H9 (cell line): ENCODE measurements at places on chromosomes 3 and 15. TPM values are rescaled to one million over a fixed set of nuclear protein-coding genes. Genes with fewer than 3 reads are reported as not detected.

Gene EOMES
- 1.7 and 2.0 TPM in 2 replicates for total RNA-seq

Gene GOLGA8T
- 0.53 TPM in 1 of 2 replicates, not detected in the other for total RNA-seq

Gene MCCC1
- total RNA-seq, result 18.3 and 21.1 TPM in 2 replicates

Gene FSIP1
- 0.64 and 0.96 TPM in 2 replicates for total RNA-seq

Gene ACY1
- total RNA-seq, result 62.6 and 63.6 TPM in 2 replicates

Gene LINGO1
- 41.6 and 42.6 TPM in 2 replicates for total RNA-seq

Gene NR1I2
- total RNA-seq, result not detected in 2 replicates

Gene CYP1A2
- not detected in 2 replicates for total RNA-seq

Gene CXCR6
- total RNA-seq, result not detected in 2 replicates

Gene SLC38A3
- 1.4 and 3.2 TPM in 2 replicates for total RNA-seq

- DNase-seq, result no peak
These were observed 64.5 kb upstream of the MLF1 start for GRCh38 chr3:158506456-158506855.

GRCh38 chr3:179473565-179473964 lies 22.3 kb upstream of the GNB4 start:
- DNase-seq, result no peak

GRCh38 chr3:152196782-152197181 lies 71.9 kb upstream of the MBNL1 start:
- DNase-seq, result no peak

DNA sequence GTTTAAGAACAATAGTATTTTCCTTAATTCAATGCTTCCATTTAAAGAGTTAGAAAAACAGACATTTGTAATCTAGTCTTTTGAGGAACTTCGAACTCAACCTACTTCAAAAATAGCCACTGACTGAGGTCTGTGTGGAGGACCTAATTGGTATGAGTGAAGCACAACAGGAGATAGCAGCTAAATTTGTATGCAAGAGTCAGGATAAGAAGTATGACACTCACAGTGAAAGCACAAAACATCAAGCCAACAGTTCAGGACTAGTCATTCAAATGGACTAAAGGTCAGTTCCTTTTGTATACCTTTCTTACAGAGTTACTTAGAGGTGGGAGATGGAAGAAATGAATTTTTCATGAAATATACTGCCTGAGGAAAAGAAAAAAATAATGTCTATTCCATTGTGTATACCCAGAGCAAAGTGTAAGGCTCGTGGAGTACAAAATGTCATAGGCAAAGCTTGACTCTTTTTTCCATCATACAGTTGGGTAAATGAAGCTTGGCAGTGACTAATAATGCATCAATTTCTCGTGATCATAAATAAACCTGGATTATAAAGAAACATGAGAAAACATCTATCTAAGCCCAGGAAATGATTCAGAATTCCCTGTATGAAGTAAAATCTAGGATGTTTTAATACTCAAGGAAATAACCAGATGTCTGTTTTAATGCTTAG lies 1005.2 kb upstream of the CADM2 start:
- DNase-seq, result no peak

DNA sequence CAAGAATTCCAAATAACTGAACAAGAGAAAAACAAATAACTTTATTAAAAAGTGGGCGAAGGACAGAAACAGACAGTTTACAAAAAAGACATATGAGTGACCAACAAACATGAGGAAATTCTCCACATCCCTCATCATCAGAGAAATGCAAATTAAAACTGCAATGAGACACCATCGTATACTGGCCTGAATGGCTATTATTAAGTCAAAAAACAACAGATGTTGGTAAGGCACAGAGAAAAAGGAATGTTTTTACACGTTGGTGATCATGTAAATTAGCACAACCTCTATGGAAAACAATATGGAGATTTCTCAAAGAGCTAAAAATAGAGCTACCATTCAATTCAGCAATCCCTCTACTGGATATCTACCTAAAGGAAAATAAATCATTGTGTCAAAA lies 1260.4 kb upstream of the ALCAM start:
- no peak for DNase-seq

- peak; percentile 96 for DNase-seq
These were observed at the start of gene ZBTB38 for GRCh38 chr3:141368062-141368924. TSS of gene ZBTB38 (plus strand) at chr3:141368504. CDS start at chr3:141442389, 73,885 bp downstream.

DNA sequence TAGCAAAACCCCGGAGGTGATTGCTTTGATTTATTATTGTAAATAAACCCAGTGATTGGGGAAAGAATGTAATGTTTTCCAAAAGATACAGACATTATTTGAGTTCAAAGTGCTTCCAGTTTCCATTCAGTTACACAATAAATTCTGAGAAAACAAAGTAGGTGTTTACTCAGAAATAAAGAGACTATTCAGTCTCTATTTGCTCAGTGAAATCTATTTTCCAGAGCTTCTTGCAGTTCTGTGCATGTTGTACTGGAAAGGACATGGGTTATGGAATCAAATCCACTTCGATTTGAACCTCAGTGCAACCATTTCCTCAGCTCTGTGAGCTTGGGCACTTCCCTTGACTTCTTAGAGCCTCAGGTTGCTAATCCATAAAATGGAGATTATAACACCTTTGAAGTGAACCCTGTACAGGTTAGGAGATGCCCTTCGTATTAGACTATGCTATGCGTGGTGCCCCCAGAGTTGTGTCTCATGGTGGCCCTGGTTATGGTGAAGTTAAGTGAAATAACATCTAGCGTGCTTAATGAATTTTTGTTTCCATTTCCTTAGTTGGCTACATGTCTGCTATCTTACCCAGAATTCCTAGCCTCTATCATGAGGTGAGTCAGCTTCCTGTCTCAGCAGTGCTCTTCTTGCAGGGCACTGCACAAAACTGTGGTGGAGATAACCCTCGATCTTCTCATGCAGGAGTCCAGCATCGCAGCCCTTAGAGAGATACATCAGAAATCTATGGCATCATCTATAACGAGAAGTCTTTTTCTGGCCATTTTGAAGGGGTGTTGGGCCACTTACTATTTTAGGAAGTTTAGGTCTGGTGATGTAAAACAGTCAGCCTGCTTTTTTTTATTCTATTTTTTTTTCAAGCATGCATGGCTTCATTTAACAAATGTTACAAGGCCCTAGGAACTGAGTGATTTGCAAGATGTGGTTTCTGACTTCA lies 97.7 kb downstream of the RPL39L start:
- DNase-seq, result no peak

- DNase-seq, result no peak
These were observed 211.9 kb downstream of the KCNAB1 start for GRCh38 chr3:156332304-156332703.

DNA sequence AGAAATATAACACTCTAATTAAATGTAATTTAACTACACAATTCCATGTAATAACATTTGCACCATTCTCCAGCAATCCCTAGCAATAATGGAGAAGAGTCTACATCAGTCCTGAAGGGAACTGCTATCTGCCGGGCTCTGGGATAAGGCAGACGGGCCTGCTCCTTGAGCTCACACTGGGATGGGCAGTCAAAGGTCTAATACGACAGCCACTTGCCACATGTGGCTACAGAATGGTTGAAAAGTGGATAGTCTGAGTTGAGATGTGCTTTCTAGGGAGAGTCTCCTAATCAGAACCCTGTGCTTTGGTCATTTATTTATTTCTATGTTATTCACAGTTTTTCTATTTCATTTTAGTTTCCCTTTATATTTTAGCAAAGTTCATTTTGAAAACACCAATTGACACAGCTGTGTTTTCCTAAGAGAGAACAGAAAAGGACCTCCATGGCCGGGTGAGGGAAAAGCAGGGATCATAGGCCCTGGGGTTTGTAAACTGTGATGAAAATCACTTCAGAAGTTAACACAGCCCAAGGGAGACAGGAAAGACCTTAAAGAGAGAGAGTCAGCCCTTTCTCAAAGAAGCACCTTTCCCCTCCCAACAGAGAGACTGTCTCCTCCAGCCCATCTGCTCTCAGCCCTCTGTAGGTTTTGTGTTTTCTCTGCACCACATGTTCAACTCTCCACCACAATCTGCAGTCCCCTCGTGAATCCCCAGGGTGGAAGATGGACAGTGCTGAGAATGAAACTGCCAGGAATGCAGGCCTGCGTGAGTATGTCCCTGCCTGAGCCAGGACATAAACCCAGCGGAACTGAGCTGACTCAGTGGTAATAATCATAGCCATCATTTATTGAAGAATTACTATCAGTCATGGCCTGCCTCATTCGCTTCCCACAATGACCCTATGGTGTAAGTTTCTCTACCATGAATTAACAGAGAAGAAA lies 11.6 kb downstream of the FSIP1 start:
- no peak for DNase-seq

DNA sequence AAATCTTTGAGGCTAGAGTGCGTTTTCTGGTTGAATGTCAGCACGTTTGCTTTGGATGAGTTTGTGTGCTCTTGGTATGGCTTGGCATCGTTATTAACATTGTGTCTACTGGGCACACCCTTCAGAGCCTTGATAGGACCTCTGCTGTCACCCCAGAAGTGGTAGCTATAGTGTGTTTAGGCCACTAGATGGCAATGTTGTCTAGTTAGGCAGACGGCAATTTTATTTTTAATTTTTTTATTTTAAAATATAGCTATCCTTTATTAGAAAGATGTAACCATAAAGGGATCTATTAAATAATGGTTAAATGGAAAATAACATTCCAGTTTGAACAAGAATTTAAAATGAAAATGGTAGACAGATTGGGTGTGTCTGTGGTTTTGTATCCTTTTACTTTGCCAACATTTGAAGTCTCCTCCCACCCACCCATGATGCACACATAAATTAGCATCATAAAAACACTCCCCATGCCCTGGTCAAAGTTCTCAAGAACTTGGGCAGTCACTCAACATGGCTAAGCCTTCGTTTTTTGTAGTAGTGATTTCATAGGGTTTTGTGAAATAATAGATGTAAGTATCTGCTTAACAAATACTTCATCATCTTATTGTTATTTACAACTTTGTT lies 200.7 kb downstream of the KCNH8 start:
- DNase-seq, result peak; percentile 28

DNA sequence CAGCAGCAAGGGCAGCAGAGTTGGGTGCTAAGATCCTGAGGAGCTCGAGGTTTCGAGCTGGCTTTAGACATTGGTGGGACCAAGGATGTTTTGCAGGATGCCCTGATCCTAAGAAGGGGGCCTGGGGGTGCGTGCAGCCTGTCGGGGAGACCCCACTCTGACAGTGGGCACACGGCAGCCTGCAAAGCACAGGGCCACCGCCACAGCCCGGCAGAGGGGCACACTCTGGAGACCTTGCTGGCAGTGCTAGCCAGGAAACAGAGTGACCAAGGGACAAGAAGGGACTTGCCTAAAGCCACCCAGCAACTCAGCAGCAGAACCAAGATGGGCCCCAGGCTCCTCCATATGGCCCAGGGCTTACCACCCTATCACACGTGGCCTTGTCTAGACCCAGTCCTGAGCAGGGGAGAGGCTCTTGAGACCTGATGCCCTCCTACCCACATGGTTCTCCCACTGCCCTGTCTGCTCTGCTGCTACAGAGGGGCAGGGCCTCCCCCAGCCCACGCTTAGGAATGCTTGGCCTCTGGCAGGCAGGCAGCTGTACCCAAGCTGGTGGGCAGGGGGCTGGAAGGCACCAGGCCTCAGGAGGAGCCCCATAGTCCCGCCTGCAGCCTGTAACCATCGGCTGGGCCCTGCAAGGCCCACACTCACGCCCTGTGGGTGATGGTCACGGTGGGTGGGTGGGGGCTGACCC lies 18.8 kb downstream of the SEC61A1 start:
- DNase-seq, result no peak

- DNase-seq, result no peak
These were observed 42.4 kb downstream of the PIK3CA start for GRCh38 chr3:179190581-179190980.

- DNase-seq, result no peak
These were observed 168.2 kb downstream of the ECT2 start for GRCh38 chr3:172918568-172919296.

- peak; percentile 52 for DNase-seq
These were observed 195.6 kb downstream of the RPLP1 start for GRCh38 chr15:69648212-69648611.
